ENCODE measurements at places on chromosomes 7 and 10.

DNA sequence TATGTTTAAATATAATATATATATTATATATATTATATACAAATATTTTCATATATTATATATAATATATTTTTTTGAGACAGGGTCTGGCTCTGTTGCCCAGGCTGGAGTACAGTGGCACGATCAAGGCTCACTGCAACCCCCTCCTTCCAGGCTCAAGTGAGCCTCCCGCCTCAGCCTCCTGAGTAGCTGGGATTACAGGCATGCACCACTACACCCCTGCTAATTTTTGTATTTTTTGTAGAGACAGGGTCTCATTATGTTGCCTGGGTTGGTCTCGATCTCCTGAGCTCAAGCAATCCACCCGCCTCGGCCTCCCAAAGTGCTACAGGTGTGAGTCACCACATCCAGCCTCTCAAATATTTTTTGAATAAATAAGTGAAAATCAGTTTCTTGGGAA is 215.5 kb downstream of the GATA3 start:
- ATAC-seq = no peak

DNA sequence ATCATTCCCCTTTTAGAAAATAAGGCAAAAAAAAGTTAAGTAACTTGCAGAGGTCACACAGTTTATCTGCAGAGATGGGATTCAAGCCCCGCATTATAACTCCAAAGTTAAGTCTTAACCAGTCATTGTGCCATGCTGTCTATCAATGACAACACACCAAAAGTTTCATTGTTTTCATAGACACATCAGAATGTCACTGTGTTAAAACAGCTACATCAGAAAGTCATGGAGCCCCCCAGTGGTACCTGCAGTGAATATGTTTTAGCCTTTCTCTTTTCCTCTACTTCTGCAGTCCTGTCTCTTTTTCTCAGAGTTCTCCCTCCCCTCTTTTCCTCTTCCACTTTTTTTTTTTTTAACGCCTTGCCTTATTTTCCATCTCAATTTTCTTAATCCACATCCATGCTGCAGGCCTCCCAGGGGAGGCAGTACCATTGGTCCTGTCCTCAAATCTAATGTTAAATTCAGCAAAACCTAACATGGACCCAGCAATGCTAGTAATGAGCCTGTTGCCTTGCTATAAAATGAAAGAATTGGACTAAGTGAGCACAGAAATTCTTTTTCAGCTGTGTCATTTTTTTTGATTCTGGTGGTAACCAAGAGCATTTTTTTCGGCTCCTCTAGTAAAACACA is 3.8 kb upstream of the NRCAM start:
- ATAC-seq = peak; percentile 55

- ATAC-seq = no peak
These were observed 373.0 kb downstream of the RPS24 start for GRCh38 chr10:78406648-78407008.

- ATAC-seq = no peak
These were observed 55.3 kb downstream of the ELAPOR2 start for GRCh38 chr7:87003872-87004798.

DNA sequence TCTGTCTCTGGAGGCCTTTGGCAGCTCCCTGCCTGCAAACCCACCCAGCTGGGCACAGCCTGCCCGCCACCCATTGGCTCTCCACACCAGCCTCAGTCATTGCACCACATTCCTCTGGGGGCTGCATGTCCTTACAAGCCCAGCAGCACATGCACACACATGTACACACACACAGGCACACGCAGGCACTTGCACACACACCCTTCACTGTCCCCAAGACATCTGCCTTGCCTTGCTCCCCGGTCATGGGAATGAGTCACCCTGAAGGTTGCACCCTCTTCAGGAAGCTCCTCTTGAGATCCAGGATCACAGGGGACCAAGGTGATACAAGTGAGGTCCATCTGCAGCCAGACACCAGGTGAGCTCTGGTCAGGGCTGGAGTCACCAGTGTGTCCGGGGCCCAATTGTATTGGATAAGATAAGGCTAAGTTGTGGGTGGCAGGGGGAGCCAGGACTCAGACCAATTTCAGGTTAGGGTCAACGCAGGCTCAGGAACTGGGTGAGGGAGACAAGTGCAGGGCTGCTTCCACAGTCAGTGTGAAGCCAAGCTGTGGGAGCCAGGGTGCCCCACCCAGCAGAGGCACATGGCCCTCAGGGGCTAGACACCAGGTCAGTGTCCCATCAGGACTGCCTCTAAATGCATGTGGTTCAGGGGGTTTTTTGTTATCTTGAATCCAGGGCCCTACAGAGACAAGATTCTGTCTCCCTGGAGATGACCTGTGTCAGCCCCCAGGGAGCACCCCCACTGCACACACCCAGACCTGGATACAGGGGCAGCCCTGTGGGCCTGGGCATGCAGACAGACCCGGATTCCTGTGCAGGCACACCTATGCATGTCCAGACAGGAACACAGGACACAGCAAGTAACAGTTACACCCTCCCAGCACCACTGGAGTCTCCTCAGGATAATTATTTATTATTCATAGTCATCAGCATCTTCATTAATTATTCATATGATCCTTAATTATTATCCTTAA is 33.8 kb downstream of the KCNH2 start:
- ATAC-seq = no peak

All from stimulated activated memory B cell treated with anti-CD40 and anti-IgM and Interleukin-4, amounts not matched to agents 10 μg/mL and 1 μg/mL and 100 μg/mL, for 72 hours (primary cell).